Tibial nerve (tissue), 4 donors: ENCODE measurements at places on chromosomes 6 and 20.

DNA sequence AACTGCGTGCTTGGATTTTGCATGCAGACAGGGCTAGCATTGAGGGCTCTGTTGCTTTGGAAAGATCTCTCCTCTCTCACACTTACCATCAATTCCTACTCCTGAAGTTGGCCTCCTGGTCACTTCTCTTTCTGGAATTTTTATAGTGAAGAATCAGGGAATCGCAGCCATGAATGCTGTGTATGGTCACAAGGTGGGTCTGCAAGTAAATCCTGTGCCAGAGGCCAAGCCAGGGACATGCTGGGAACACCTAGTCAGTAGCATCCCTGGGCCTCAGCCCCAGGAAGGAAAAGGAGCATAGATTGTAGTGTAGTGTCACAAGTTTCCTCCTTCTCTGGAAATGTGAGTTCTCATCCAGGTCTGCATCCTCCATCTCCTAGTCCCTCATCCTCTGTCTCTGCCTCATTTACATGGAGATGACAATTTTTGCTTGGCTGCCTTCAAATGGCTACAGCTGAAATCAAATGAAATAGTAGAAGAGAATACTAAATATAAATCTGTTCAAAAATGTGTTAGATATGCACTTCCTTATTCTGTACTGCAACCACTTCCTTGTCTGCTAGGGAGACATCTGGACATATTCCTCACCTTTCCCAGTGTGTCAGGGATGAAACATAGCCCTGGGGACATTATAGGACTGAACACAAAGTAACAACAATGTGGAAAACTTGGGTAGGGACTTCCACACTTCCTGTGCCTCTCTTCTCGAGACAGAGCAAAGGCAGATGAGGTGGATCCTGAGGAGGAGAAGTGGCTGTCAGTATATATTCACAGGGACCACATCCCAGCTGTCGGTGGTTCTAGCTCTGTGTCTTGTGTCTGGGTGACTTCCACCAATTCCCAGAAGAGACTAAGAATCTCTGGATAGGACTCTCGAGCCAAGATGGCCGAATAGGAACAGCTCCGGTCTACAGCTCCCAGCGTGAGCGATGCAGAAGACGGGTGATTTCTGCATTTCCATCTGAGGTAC is 17.0 kb downstream of the CST9 start:
- no peak for DNase-seq

DNA sequence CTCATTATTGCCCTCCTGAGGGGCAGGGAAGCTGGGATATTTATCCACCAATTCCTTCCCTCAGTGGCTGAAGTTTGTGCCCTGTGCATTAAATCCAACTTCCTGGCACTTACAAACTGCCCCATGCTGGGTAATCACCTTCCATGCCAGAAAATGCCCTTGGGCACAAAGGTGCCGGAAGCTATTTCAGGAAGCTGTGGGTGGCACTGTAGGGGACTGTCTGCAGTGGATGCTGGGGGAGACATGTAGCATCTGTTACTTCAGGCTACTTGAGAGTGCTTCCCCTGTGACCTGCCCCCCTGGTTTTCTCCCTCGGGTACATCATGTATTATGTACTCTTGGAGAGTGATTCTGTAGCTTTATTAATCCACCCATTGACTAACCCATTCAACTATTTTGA is 24.7 kb upstream of the RALGAPA2 start:
- no peak for DNase-seq

GRCh38 chr6:140499607-140500006 is 1125.2 kb upstream of the CITED2 start:
- no peak for DNase-seq

GRCh38 chr6:104332364-104332763 is 527.4 kb downstream of the HACE1 start:
- no peak for DNase-seq

GRCh38 chr20:59030911-59031563 is 1.1 kb downstream of the ATP5F1E start:
- no peak for DNase-seq

DNA sequence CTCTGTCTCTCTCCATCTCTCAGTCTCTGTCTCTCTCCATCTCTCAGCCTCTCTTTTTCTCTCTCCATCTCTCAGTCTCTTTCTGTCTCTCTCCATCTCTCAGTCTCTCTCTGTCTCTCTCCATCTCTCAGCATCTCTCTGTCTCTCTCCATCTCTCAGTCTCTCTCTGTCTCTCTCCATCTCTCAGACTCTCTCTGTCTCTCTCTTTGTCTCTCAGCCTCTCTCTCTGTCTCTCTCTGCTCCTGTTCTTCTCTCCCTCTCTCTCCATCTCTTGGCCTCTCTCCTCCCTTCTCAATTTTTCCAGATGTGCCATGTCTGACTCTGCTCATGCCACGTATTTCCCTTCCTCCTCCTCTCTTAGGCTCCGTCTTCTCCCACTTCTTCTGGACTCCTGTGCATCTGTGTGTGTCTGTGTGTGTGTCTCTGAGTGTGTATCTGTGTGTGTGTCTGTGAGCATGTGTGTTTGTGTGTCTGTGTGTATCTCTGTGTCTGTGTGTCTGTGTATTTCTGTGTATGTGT is 72.7 kb downstream of the SRC start:
- DNase-seq: no peak

DNA sequence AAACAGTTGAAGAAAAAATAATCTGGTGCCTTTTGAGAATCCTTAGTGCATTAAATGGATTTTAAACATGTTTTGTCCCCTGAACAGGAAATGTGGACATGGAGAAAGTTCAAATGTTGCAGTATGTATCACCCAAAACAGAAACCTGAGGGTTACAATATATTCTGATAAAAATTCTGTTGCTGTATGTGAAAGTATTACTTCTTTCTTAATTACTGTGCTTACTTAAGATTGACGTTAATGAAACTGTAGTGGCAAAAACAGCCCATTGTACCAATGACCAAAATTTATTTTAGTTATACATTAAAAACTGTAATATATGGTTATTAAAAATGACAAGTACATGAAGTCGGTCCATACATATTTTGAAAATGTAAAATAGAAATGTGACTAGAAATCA is 100.6 kb downstream of the PRDM1 start:
- DNase-seq: no peak

GRCh38 chr20:51481341-51481914 is 61.1 kb downstream of the NFATC2 start:
- no peak for DNase-seq

GRCh38 chr6:151324488-151324825 is 66.9 kb downstream of the ZBTB2 start:
- DNase-seq: no peak

DNA sequence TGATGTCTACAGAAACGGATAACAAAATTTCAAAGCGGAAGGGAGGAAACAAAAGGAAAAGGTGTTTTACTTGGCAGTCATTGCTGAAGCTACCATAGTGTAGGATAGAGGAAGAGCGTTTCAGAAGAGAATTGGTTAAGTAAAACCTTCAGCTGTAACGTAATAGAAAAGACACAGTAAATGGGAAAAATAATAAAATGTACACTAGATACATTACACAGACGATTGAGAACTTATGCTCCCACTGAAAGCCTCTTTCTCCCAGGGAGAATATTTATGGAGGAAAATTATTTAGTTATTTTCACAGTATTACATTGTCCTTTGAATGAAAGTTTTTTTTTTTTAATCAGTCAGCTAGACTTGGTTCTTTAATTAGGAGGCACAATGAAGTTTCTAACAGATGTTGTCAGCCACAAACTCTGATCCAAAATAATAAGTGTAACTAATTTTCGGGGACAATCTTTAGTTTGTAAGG is 90.7 kb upstream of the PRDM1 start:
- no peak for DNase-seq

- no peak for DNase-seq
Observed at GRCh38 chr20:30601974-30602373, 655.5 kb upstream of the DEFB115 start.

- peak; percentile 3 for DNase-seq
Observed at GRCh38 chr20:35004749-35005462, 49.2 kb downstream of the MYH7B start.

DNA sequence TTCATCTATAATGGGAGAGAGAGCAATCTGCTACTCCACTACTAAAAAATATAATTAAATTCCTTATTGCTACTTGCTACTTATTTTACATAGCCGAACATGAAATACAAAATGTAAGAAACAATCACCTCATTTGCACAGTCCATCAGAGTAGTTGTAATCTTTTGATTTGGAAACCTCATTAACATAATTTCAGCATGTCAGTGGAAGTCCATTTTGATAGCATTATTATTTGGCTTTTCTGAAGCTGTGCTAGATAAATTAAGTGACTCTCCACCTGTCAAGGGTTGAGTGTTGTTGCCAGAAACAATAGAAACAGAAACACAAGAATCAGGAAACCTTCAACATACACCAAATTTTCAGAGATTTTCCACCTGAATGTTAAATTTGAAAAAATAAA is 250.0 kb downstream of the RFPL4B start:
- DNase-seq: no peak

- DNase-seq: no peak
Observed at GRCh38 chr6:30446259-30446658, 43.0 kb upstream of the HLA-E start.

GRCh38 chr6:134223796-134224420 is 94.0 kb downstream of the SGK1 start:
- no peak for DNase-seq

DNA sequence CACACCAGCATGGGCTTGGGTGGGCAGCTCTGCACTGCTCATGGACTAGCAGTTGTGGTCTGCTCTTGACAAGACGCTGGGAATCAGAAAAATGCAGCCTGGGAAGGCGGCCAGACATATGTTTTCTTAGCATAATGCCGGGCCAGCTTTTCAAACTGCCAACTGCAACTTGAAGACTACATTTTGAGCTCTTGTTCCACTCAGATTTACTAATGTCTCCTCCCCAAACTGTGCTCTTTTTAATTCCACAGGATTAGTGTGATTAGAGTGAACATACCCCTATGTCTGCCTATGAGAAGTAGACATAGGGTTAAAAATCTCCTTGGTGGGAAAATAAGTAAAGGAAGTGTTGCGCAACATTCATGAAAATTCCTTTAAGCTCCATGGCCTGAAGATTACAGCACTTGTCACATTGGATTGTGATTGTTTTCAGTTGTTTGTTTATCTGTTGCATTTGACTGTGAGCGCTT is 5.3 kb upstream of the FNDC1 start:
- DNase-seq: no peak

GRCh38 chr6:144675231-144675861 is 390.2 kb downstream of the UTRN start:
- DNase-seq: peak; percentile 21

DNA sequence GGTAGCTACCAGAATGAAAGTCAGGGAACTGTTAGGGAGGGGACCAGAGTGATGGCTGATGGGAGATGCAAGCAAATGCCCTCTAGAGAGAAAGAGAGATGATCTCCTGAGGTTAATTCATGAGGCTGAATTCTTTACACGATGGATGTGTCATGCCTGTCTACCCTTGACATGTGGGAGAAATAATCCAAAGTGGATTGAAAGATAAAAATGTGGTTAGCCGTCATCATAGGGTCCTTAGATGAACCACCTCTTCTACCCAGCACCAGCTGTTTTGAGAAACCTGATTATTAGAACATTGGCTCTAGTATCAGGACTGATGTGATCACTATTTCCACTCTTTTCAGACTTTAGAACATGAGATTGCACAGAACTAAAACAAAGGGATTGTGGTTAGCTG is 53.6 kb downstream of the SOBP start:
- no peak for DNase-seq

GRCh38 chr6:119160911-119161310 is 82.4 kb upstream of the FAM184A start:
- DNase-seq: no peak

DNA sequence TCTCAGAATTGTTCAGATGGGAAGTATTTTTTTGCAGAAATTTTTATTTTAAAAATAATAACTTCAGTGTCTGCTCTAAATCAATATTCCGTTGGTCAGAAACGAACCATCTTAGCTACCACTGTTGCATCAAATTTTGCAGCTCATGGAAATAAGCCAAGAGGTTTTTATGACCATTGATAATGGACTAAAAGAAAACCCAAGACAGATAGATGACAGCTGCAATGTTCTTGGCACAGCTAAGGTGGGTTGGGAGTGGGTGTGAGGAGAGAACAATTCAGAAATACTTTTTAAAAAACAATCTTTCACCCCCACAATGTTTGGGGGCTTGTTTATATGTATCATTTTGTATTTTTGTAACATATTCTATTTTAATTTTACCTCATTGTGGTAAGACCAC is 121.1 kb downstream of the PDE7B start:
- no peak for DNase-seq

DNA sequence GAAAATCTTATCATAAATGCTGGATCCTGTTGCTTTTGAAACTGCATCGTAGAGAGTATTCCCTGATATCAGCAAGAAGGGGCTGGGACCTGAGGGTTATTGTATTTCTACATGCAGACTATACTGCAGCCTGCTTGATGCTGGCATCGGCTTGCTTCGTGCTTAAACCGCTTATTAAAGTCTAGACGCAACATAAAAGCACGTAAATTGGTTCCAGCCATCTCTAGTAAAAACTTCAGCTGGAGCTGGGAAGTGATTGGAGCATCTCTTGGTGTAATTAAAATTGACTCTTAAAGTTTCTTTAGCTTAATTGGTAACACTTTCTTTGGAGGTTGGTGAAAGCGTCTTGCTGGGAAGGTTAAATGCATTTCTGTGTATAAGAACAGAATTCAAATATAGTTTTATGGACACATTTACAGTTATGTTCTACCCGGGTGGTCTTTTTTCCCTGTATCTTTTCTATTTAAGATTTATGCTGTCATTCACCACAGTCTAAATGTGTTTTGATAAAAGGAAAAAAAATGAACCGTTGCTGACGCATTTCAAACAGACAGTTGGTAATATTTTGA is 139.0 kb upstream of the JAG1 start:
- no peak for DNase-seq

DNA sequence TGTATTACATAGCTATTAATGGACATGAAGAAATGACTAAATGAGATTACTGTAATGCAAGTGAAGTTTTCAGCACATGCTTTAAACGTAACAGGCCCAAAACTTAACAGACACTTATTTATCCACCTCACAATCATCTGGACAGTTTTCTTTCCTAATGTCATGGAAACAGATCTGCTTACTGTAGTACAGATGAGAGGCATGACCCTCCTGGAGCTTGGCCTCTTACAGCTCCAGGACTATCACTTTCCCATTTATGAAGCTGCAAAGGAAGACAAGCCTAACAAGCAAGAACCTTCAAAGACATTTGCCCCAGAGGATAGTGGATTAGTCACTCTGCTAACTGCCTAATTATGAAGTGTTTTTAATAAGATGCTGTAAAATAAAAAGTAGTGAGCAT is 419.3 kb downstream of the PHF3 start:
- DNase-seq: no peak

DNA sequence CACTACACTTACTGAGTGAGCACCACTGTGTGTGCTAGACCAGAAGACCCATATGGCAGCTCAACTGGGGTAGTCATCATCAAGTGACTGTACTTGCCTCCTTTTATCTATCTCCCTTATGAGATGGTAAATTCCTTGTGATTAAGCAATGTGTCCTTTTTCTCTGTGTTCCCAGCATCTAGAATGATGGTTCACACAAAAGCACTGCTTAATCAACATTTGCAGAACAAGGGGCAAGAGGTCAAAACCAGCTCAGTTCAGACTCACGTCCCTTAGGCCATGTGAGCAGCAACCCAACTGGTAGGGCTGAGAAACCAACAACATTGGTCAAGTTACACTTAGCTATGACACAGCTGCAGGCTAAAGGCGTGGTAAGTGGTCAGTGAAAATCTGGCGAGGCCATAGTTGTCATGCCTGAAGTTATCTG is 10.0 kb downstream of the TRAM2 start:
- no peak for DNase-seq
